Fibroblast of upper back skin (primary cell): ENCODE measurements at places on chromosomes 7 and 10.

GRCh38 chr7:93142127-93142526, 6.1 kb downstream of the SAMD9L start:
- DNase-seq: peak; percentile 6

GRCh38 chr7:38744746-38745145, 113.6 kb upstream of the AMPH start:
- DNase-seq: peak; percentile 77

DNA sequence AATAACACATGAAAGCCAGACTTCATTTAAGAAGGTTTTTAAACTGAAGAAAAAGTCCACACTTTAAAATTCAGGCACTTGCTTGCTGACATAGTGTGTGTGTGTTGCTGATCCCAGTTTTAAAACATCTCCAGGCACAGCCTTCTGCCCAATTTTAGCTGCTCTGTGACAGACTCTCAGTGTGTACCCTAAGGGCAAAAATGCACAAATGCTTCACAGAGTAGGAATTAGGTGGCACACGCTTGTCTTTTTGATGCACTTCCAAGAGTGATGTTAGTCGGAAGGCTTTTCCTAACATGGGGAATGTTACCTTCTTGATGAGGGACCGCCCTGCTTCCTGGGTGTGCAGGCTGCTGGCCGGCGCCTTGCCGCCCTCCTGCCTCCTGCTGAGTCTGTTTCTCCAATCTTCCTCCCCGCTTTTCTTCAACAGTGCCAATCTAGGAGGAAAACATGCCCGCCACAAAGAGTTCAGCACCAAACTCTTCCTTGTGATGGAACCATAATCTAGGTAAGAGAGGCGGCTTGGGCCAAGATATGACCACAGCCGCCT, 122.3 kb downstream of the SVIL start:
- no peak for DNase-seq

DNA sequence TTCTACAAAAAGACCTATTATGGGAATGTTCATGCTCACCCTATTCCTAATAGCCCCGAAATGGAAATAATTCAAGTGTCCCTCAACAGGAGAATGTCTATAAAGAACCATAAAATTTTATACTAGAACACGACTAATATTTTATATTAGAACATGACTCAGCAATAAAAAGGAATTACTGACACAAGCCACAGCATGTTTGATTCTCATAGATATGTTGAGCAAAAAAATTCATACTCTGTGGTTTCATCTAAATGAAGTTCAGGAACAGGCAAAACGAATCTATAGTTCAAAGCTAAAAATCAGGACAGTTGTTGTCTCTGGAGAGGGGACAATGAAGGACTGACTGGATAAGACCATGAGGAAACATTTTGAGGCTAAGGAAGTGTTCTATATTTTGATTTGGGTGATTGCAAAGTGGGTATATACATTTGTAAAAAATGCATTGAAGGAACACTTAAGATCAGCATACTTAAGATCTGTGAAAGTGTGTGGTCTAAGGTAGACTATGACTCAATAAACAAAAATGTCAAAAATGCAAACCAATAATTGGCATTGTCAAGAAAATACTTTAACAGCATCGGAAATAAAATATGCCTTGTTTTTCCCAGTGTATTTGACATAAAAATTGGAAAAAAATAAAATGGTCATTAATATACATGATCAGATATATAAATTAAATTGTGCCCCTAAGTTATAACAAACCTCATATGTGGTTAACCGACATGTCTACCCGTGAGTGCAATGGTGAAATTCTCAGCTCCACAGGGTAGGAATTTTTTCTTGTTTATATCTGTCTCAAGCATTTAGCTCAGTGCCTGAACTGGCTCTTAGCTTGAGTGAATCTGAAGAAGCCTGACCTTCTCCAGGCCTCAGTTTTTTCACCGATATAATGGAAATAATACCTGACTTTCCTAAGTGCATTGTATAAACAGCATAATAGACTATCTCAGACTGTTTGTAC, 124.9 kb upstream of the CTTNBP2 start:
- DNase-seq: peak; percentile 33
